ENCODE measurements at places on chromosomes 6 and 20.

GRCh38 chr6:166861961-166862286 lies 94.4 kb downstream of the RNASET2 start:
- no peak for DNase-seq

DNA sequence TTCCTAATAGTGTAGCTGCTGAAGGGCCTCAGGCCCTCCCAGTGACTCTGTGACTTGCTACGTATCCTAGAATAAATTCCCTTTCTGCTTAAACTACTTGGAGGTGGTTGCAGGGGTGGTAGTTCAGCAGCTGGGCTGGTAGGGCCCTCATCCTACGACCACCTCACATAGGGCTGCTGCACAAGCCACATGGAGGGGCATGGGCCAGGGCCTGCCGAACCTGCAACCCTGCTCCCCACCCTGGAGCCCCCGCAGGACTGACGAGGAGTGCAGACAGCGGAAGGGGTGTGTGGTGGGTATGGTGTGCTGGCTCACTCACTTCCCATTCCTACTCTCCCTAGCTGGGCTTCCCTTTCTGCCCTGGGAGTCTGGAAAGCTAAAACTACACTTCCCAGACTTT lies 56.2 kb upstream of the MLN start:
- no peak for DNase-seq

GRCh38 chr6:169236988-169237387 lies 16.7 kb downstream of the THBS2 start:
- DNase-seq: no peak

DNA sequence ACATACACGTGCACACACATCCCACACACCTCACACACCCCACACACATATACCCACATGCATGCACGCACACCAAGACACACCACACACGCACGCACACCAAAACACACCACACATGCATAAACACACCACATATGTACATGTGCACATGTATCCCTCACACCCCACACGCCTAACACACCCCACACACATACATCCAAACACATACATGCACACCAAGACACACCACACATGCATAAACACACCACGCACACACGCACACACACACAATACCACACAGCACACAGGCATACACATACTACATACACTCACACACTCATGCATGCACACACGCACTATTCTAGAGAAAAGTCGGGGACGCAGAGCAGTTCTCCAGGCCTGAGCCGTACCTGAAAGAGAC lies 671.5 kb downstream of the PRKN start:
- DNase-seq: no peak

GRCh38 chr20:24781418-24781980 lies 167.6 kb upstream of the CST7 start:
- DNase-seq: no peak

DNA sequence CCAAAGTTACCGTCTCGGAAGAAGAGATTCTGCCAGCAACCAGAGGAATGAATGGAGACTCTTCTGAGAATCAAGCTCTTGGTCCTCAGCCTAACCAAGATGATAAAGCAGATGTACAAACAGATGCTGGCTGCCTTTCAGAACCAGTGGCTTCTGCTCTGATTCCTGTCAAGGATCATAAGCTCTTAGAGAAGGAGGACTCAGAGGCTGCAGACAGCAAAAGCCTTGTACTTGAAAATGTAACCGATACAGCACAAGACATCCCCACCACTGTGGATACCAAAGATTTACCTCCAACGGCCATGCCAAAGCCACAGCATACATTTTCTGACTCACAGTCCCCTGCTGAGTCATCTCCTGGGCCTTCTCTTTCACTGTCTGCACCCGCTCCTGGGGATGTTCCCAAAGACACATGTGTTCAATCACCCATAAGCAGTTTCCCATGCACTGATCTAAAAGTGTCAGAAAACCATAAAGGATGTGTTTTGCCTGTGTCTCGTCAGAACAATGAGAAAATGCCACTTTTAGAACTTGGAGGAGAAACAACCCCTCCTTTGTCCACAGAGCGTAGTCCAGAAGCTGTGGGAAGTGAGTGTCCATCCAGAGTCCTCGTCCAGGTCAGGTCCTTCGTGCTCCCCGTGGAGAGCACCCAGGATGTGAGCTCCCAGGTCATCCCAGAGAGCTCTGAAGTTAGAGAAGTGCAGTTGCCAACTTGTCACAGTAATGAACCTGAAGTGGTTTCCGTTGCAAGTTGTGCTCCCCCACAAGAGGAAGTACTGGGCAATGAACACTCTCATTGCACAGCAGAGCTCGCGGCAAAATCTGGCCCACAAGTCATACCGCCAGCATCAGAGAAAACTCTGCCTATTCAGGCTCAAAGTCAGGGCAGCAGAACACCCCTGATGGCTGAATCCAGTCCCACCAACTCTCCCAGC lies 109.6 kb downstream of the RTN4IP1 start:
- no peak for DNase-seq

GRCh38 chr6:5457983-5458683 lies 196.8 kb downstream of the FARS2 start:
- DNase-seq: no peak

GRCh38 chr20:50371878-50372769 lies 138.1 kb upstream of the PTPN1 start:
- DNase-seq: no peak

- peak; percentile 41 for DNase-seq
These were observed 220.2 kb upstream of the EXOC2 start for GRCh38 chr6:912871-913835.

GRCh38 chr20:454951-455350 lies 7.4 kb downstream of the TBC1D20 start:
- DNase-seq: no peak

DNA sequence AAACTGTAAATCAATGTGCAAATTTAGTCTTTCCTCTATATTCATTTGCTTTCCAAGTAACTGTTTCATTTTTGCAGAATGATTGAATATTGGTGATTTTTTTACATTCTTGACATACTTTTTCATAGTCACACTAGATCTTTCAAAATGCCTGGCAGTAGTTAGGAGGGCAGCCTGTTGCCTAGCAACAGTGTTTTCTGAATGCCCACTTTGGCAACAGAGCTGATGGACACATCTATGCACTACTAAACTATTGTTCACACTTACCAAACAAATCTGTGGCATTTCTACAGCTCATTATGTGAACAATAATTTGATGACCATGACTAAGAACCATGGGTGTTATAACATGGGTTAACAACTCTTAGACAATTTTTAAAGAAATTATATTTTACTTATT lies 438.0 kb upstream of the IMPG1 start:
- DNase-seq: no peak

GRCh38 chr6:42896178-42896719 lies 16.8 kb downstream of the RPL7L1 start:
- no peak for DNase-seq

DNA sequence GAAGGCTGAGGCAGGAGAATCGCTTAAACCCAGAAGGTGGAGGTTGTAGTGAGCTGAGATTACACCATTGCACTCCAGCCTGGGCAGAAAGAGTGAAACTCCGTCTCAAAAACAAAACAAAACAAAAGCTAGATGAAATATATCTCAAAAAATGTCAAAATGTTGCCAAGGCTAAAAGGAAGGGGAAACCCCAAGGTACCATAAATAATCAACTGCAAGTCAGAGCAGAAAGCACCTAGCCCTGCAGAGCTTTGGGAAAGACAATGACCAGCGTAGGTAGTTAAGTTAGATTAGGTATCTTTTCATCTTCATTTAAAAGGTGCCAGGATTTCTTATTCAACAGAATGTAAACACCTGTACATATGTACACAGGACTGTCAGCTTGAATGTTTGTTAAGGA lies 33.0 kb downstream of the AKIRIN2 start:
- no peak for DNase-seq

DNA sequence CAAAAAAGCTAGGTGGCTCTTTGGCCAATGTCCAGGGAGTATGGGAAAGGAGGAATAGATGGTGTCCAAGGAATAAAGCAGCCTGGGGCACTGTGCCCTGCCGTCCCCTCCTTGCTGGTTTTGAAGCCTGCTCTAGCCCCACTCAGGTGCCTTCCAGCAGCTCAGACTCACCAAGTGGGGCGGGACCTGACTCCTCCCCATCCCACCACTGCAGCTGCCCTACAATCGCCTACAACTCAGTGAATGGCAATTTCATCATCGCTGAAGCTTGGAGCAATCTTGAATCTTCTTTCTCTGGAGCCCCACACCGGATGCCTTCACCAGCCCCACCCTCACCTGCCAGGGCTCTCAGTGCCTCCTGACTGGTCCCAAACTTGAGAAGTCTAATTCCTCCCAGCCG lies 56.4 kb upstream of the NXT1 start:
- no peak for DNase-seq

DNA sequence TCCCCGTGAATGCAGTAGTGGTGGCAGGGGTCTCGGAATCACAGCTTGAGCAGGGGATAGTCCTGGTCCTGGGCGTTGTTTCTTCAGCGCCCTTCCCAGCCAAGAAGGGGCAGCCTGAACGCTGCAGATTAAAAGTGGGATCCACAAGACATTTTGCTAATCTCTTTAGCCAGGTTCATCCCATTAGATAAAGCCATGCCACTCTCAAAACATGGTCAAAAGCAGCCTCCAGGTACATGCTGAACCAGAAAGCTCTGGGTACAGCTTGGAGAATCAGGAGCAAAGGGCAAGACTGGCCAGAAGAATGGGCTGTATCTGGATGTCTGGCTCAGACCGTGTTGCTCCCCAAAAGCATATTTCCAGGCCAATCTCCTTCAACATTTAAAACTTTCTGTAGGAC lies at the start of gene PRPH2:
Gene PRPH2, minus strand, starts transcription at position 101 of the 400 bp plus-strand sequence. CDS start 263 bp downstream, outside the sequence.
- DNase-seq: no peak

DNA sequence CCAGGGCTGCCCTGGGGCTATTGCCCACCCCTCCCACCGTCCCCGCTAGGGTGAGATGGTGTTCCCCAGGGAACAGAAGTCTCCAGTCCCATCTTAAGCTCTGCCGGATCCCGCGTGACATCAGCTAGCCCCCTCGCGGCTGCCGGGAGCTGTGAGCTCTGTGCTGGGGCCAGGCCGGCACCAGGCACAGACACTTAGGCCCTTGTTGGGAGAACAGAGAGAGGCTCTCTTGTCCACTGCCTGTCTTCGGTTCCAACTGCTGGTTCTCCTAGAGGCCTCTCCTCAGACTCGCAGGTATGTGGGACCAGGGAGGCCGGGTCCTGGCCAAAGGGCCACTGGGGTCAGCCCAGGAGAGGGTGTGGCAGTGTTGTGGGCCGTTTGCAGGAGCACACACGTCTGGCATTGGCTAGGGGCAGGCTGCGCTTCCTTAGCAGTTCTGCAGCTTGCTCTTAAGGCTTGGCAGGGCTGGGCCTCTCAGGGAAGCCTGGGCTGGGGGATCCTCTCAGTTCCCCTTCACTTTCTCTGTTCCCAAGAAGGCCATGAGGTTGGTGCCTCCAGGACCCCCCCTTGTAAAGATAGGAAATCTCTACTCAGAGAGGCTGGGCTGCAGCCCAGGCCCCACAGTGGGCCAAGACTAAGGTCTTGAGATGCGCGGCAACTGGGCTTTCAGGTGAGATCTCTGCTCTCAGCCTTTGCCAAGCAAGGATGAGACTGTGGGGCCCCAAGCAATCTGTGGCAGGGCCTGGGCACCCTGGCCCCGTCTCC lies 6.3 kb downstream of the SGK2 start:
- no peak for DNase-seq

GRCh38 chr6:19322691-19323485 lies 514.3 kb upstream of the ID4 start:
- no peak for DNase-seq

DNA sequence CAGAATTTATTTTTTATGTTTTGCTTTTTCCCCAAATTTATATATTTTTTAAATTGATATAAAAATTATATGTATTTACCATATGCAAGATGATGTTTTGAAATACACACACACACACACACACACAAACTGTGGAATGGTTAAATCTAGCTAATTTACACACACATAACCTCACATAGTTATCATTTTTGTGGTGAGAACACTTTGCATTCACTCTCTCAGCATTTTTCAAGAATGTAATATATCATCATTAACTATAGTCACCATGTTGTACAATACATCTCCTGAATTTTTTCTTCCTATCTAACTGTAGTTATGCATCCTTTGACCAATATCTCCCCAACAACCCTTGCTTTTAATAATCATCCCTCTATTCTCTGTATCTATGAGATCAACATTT lies 52.2 kb downstream of the GFRAL start:
- no peak for DNase-seq

DNA sequence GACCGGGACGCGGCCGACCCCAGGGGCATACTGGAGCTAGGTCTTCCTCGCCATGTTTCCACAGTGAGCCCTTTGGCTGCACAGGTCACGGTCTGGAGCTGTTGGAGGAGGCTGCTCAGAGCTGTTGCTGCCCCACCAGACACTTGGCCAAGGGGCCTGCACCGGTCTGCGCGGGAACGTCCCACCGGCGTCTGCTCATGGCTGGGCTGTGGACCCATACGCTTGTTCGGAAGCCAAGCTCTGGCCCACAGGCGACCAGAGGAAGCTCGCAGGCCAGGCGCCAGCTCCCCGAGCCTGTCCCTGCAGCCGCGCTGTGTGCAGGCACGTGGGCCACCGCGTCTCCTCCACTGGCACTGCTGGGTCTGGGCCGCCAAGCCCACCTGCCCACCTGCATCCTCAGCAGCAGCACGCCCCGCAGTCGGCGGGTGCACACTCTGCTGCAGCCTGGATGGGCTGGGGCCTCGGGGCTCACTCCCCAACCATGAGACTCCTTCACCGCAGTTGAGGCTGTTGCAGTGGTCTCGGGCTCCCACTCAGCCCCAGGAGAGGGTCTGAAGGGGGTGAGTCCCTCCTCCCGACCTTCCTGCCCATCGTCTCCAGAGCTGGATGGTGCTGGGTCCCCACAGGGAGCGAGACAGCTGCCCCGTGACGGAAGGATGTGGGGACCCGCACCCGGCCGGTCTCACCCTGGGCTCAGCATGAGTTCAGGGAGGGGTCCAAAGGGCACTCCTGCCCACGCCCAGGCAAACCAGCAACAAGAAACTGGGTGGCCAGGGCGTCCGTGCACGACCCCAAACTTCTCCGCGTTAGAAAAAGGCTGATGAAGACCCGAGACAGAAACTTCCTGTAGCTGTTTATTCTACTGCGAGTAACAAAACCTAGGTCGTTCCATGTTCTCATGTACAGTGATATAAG lies 15.5 kb upstream of the TCFL5 start:
- DNase-seq: no peak

- DNase-seq: no peak
These were observed 41.6 kb upstream of the CD93 start for GRCh38 chr20:23127506-23128279.

- DNase-seq: no peak
These were observed 24.0 kb downstream of the FRMD1 start for GRCh38 chr6:168054765-168055560.

DNA sequence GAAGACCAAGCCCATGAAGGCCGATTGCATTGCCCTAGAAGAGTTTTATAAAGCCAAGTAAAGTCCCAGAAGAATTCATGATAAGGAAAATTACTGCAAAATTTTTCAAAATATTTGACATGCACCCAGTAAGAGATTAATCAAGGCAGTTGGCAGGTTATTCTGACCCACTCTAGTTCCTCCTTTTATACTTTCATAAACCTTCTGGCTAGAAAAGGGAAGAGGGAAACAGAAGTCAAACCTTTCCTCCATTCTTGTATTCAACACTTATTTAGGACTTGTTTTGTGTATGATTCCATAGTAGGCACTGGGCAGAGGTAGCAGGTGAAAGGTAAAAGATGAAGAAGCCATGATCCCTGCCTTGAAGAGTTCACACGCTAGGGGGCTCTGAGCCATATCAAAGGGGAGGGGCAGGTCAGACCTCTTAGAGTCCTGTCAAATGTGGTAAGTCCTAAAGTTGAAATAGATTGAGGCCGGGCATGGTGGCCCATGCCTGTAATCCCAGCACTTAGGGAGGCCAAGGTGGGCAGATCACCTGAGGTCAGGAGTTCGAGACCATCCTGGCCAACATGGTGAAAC lies 85.4 kb downstream of the NDUFAF5 start:
- DNase-seq: no peak

Measured in D721Med (cell line).